Pericardium fibroblast (primary cell): ENCODE measurements at places on chromosomes 13 and 19. TPM values are rescaled to one million over a fixed set of nuclear protein-coding genes. Genes with fewer than 3 reads are reported as not detected.

Gene KIR3DL1
- not detected in 2 replicates for total RNA-seq

Gene GNG7
- total RNA-seq: 0.58 and 0.68 TPM in 2 replicates

Gene CLC
- total RNA-seq: not detected in 2 replicates

Gene ZNF772
- total RNA-seq: 9.7 and 11.4 TPM in 2 replicates

Gene C3
- total RNA-seq: 318 and 544 TPM in 2 replicates

Gene PDE4A
- 5.4 and 15.4 TPM in 2 replicates for total RNA-seq

Gene CGB7
- total RNA-seq: 0.35 TPM in 1 of 2 replicates, not detected in the other

Gene DACH1
- under 0.01 and 0.09 TPM in 2 replicates for total RNA-seq

Gene CGB8
- total RNA-seq: not detected in 2 replicates

Gene METTL21C
- total RNA-seq: 1.4 TPM in 1 of 2 replicates, not detected in the other

Gene KEAP1
- 53.6 and 78.1 TPM in 2 replicates for total RNA-seq

Gene CD177
- total RNA-seq: not detected in 2 replicates

Gene PTPRH
- 7.0 and 9.4 TPM in 2 replicates for total RNA-seq

Gene THAP8
- total RNA-seq: 11.9 and 20.5 TPM in 2 replicates

Gene ZNF723
- total RNA-seq: not detected in 2 replicates
